Right renal pelvis (tissue), 4 donors: ENCODE measurements at places on chromosomes 4 and X.

GRCh38 chrX:151227627-151228026 lies 51.2 kb downstream of the GPR50 start:
- no peak for DNase-seq

DNA sequence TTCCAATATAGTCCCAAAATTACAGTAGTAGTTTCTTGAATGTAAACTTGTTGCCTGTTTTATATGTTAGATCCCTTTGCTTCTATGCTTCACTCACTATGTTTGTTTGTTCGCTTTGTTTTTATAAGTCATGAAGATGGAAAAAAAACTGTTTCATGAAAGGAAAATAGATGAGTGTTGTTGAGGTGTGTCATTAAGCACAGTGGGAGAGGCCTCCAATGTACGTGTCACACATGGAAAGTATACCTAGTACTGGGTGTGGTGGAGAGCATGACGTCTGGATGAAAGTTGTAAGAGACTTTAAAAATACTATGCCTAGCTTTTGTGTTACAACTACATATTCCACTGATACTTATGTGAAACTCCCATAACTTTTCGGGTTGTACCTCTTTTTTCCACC lies 28.4 kb downstream of the PLS3 start:
- DNase-seq = no peak

- DNase-seq = no peak
Observed at GRCh38 chr4:6194458-6195195, 5.7 kb downstream of the JAKMIP1 start.

GRCh38 chr4:85675076-85676049 lies 200.4 kb downstream of the ARHGAP24 start:
- no peak for DNase-seq

DNA sequence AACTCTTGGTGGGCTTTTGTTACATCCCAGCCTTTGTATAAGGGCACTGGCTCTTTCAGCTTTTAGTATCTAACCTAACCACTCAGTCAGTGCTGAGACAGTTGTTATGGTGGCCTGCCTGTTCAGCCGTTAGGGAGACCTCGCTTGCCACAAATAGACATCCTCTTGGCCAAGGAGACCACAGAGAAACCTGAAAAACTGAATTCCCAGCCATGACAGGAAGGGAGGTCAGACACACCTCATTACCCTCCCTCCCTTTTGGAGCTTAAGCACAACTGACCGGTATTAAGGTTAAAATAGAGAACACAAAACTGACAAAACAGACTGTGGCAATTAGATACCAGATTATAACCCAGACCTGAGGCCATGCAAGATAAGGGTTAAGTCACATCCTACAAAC lies 1639.3 kb downstream of the RPA4 start:
- DNase-seq = no peak

DNA sequence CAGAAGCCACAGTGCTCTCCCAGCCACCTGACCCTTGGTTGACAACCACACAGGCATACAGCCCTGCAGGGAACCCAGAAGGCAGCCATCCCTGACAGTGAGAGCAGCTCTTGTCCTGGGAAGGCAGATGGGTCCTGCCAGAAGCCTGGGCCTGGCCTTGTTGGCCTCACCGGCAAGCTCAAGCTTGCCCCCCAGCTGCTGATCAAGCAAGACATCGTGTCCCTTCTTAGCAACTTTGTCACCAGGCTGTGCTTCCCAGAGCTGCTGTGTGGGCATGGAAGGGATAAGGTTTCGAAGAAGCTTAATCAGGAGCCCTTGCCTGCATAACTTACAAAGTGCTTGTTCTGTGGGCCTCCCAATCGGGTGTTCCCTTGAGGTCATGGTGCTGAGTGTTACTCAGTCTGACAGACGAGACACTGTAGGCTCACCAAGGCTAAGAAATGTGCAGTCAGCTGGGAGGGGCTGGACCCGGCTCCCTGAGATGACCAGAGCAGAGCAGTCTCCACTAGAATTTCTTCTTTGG lies 6.8 kb upstream of the ABLIM2 start:
- no peak for DNase-seq

DNA sequence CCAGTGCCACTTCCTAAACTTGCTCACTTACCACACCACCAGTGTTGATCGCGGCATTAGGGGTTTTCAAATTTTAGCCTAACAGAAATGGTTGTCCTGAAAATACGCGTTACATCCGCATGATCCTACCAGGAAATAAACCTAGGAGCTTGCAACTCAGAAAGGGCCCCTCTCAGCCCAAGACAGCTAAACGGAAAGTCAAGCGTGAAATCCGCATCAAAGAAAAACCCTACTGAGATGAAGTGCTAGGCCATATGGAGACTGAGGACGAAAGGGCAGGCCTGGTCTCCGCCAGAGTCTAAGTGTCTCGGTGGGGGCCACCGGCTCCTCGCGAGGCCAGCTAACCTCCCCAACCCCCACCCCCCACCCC lies 626 bp downstream of the YTHDC1 start:
- DNase-seq = no peak

GRCh38 chr4:65599340-65599739 lies 70.9 kb downstream of the EPHA5 start:
- DNase-seq = no peak

DNA sequence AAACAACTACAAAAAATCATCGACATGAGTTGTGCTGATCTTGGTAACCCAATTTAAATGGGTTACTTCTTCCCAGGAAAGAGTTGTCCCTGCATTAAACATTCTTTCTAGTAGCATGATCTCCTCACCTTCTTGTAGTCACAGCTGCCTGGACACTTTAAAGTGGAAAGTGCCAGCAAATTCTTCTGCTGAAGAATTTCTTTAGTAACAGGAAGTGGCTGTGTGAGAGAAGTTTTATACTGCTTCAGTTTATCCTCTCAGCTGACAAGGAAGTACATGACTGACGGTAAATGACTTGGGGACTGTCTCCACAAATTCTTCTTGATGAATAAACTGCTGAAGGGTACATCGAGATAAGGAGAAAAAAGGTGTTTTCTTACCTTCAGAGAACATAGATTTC lies 18.2 kb upstream of the TNIP3 start:
- DNase-seq = no peak

DNA sequence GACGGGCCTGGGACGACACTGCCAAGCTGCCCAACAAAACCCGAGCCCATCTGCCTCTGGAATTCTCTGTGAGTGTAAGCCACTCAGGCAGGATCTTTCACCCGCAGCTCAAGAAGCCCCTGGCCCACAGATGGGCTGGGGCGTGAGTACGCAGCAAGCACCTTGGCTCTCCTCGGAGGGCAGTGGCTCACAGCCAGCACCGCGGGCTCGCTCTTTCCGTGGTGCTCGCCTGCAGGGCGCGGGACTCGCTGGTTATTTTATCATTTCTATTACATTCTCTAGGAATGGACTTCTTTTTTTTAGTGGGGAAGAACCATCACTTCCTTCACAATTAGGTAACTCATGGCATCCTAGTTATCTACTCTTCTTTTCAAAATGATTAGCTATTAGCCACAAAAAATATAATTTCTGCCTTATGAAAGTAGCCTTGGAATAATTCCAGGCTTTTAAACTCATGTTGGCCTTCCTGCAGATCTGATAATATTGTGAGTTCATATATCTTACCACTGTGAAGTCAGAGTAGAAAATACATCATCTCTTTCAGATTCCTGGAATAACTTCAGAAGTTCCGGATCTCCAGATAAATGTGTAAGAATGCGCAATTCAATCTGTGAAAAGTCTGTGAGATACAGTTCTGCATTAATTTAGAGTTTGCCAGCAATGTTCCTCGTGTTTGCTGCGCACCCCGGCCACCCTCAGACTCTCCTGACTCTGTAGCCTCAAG lies 68.6 kb downstream of the NAT8L start:
- DNase-seq = no peak

- no peak for DNase-seq
Observed at GRCh38 chr4:123409334-123409733, 12.7 kb downstream of the SPRY1 start.

GRCh38 chr4:141560056-141560455 lies 76.3 kb upstream of the IL15 start:
- no peak for DNase-seq

DNA sequence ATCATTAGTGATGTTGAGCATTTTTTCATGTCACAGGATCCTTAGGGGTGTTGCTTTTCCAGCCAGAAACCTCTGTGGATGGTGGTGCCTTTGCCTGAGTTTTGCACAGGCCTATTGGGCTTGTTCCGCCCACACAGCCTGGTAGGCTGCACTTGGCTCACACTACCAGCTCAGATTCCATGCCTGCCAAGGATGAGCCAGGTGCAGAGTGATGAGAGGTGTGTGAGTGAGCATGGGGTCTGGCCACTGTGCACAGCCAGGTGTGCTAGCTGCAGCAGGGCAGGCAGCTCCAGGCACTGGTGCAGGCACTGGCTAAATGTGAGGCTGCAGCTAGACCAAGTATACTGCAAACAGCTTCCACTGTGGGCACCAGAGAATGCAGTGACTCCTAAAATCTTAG lies 341.6 kb downstream of the FSTL5 start:
- no peak for DNase-seq

GRCh38 chr4:85419103-85419502 lies 55.8 kb upstream of the ARHGAP24 start:
- DNase-seq = no peak

- DNase-seq = no peak
Observed at GRCh38 chrX:148958901-148959300, 458.5 kb downstream of the AFF2 start.

- DNase-seq = no peak
Observed at GRCh38 chrX:71989768-71990426, 79.3 kb downstream of the NHSL2 start.

GRCh38 chrX:115345615-115346014 lies 56.1 kb downstream of the LUZP4 start:
- DNase-seq = no peak

DNA sequence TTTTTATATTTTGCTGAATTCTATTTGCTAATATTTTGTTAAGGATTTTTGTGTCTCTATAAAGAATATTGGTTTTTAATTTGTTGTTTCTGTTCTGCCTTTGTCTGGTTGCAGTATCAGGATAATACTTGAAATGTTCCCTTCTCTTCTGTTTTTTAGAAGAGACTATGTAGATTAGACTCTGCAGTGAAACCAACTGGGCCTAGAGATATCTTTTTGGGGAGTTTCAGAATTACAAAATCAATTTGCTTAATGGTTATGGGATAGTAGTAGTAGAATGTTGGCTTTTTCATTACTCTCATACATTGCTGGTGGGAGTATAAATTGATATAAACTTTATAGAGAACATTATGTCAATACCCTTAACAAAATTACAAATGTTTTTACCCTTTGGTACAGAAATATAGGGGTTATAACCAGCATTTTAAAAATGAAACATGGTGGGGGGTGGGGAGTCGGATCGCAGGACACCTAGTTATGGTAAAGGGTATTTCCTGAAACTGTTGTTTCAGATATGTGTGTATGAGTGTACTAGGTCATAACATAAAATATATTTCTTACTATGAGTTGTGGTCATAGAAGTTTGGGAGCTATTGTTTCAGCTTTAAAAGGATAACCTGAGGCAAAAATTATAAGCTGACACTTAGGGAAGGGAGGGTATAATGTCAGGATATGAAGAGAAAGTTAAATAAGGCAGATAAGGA lies 29.0 kb downstream of the CLOCK start:
- no peak for DNase-seq

- no peak for DNase-seq
Observed at GRCh38 chr4:168569066-168569930, 72.4 kb downstream of the PALLD start.
